ENCODE measurements at places on chromosomes 7 and 10. TPM values are rescaled to one million over a fixed set of nuclear protein-coding genes. Genes with fewer than 3 reads are reported as not detected.

TWIST1 gene
- not detected for total RNA-seq

TFPI2 gene
- 6.8 TPM for total RNA-seq

ZNF248 gene
- total RNA-seq, result 4.1 TPM

PSD gene
- 4.6 TPM for total RNA-seq

DNA sequence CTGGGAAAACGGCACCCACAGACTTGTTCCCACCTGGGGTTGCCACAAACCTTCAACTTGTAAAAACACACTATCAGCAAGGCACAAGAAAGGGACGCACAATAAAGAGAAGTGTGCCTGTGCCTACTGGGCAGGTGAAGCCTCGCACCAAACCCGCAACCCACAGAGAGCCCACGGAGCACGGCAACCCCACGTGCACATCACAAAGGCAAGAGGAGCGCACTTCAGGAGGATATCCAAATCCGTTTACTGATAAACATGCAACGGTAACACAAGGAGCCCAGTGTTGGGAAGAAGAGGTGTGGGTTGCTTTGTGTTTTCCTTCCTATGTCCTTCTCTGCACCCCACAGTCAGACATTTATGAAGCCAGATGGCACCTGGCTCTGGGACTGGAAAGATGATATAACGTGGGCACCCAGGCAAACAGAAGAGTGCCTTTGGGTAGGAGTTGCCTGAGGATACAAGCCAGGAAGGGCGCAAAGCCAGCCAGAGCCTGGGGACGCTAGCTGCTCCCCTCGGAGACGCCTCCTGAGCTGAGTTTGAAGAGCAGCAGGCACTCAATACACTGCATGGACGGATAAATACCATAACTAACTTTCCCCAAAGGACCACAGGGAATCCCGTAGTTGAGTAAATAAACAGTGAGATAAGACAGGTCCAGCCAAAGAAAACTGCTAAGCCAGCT lies 41.6 kb downstream of the TCERG1L start:
- DNase-seq, result no peak
- no peaks in the 10 kb centered on the region for H3K4me1 ChIP-seq
- no peaks in the 10 kb centered on the region for H3K27me3 ChIP-seq
- no peak overlapping the region for H3K27ac ChIP-seq
- H3K36me3 ChIP-seq, result no peaks in the 10 kb centered on the region
- H3K4me3 ChIP-seq, result no peak overlapping the region

GRCh38 chr10:84348447-84348846 lies 20.1 kb downstream of the CCSER2 start:
- H3K27me3 ChIP-seq, result no peaks in the 10 kb centered on the region
- H3K36me3 ChIP-seq, result no peaks in the 10 kb centered on the region
- H3K27ac ChIP-seq, result no peak overlapping the region
- no peaks in the 10 kb centered on the region for H3K4me1 ChIP-seq

DNA sequence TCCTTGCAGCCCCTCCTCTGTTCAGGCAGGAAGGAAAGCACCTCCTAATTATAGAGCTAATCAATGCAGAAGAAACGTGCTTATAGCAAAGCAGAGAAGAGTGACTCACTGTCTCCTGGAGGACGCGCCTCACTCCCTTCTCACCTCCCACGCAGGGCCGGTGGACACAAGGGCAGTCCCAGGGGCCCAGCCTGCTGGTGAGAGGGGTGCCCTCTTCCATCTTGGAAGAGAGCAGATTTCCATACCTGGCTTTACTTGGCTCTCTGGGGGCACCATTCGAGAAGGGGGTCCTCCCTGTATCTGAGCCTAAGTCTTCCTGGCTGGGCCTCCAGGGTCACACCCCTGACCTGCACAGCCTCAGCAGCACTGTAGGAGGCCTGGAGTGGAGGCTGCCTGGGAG lies 55.8 kb downstream of the RASGEF1A start:
- H3K36me3 ChIP-seq, result no peaks in the 10 kb centered on the region
- no peak overlapping the region for H3K4me3 ChIP-seq
- no peak overlapping the region for H3K27ac ChIP-seq
- DNase-seq, result peak; percentile 34
- no peaks in the 10 kb centered on the region for H3K27me3 ChIP-seq

- no peak overlapping the region for H3K4me3 ChIP-seq
- no peak overlapping the region for H3K27ac ChIP-seq
- H3K36me3 ChIP-seq, result no peaks in the 10 kb centered on the region
- no peak for DNase-seq
- no peaks in the 10 kb centered on the region for H3K4me1 ChIP-seq
Measured at GRCh38 chr7:16171928-16172327, 249.4 kb downstream of the CRPPA start.

DNA sequence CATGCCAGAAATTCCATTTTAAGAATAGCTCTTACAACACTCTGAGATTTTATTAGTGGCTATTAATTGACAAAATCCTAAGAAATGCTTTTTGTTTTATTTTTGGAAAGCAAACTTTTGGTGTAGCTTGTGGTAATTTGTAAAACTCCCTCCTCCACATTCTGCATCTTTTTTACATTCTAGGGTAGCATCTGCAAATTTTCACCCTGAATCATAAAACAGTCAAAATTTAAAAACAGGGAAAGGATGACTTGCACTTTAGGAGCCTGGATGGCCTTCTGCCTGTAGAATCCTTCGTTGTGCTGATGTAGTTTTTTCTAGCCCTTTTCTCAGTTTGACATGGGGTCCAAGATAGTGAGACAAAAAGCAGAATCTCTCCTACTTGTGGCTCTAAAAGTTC lies 316.1 kb downstream of the ADRA2A start:
- no peak for DNase-seq
- no peak overlapping the region for H3K4me3 ChIP-seq
- H3K36me3 ChIP-seq, result no peaks in the 10 kb centered on the region
- H3K4me1 ChIP-seq, result no peaks in the 10 kb centered on the region
- no peak overlapping the region for H3K27ac ChIP-seq

DNA sequence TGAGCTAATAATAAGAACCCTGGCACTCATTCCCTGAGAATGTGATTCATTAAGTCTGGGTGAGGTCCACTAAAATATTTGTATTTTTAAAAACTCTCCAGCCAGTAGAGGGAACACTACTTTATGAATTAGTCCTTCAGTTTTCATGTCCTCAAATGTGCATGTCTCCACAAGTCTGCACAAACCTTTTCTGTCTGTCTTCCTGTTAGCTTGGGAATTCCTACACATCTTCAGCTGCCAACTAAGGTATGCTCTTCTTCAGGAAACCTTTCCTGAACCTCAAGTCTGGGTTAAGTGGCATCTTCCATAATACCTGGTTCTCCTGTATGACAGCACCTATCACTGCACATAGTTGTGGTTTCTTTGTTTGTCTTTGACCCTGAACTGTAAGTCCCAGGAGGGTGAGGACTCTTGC lies 119.6 kb upstream of the MKX start:
- no peak for DNase-seq
- no peak overlapping the region for H3K4me3 ChIP-seq
- no peaks in the 10 kb centered on the region for H3K4me1 ChIP-seq
- H3K27me3 ChIP-seq, result no peaks in the 10 kb centered on the region

DNA sequence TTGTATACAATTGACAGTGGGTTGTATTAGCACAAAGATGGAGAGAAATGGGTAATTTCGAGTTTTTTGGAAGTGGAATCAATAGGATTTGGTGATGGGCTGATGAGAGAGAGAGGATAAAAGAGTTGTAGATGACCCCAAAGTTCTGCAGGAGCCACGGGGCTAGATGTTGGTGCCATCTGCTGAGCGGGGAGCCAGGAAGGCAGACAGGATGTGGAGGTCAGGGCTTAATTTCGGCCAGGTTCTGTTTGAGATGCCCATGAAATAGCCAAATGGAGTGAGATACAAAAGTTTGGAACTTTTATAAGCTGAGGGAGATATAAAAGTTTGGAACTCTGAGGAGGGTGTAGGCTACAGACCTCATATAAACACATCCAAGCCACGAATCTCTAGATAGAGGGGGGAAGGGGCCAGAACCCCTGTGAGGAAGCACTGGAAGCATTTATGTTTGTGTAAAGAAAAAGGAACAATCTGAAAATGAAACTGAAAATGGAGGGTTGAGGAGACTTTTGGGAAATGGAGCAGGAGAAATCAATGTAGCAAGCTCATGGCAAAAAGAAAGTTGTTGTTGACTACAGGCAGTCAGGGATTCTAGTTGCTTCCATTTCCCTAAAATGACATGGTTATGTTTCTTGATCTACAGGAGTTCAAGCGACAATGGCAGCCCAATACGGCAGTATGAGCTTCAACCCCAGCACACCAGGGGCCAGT lies 2.2 kb downstream of the GIMAP4 start:
- H3K27me3 ChIP-seq, result no peaks in the 10 kb centered on the region
- H3K36me3 ChIP-seq, result no peaks in the 10 kb centered on the region
- no peaks in the 10 kb centered on the region for H3K4me1 ChIP-seq
- H3K4me3 ChIP-seq, result peak overlapping the region; percentile 9
- peak overlapping the region; percentile 17 for H3K27ac ChIP-seq
- DNase-seq, result no peak

DNA sequence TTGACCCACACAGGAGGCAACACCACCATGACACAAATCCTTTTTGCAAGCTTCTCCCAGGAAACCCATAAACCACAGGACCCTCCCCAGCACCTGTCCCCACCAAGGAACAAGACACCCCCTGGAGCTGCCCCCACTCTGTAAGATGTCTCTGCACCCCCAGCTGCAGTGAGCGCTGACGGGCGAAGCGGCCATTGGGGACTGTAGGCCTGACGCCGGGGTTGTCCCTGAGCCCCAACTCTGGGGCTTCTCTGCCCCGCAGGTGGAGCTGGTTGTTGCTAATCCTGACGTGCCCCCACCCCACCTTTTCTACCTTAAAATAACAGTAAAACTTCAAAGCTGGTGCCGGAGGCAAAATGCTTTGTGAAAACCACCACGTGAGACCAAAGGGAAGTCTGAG lies 94.7 kb upstream of the PPP2R2D start:
- no peak overlapping the region for H3K27ac ChIP-seq
- no peak overlapping the region for H3K4me3 ChIP-seq
- H3K27me3 ChIP-seq, result no peaks in the 10 kb centered on the region
- no peaks in the 10 kb centered on the region for H3K4me1 ChIP-seq
- no peaks in the 10 kb centered on the region for H3K36me3 ChIP-seq

DNA sequence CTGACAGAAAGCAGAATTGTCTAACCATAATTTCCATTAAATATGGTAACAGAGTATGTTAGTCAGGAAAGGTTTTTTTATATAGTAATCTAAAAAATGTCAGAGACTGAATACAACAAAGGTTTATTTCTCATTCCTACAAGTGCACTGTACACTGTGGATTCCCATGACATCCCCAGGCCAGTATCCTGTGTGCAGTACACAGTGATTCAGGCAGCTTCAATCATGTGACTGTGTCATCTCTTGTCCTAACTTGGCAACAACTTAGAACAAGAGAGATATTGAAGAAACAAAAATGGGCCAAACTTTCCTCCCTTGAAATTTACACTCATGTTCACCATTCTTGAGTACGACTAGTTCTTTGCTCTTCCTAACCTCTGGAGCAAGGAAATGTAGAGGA lies 189.8 kb upstream of the SEMA3A start:
- no peak for DNase-seq
- H3K36me3 ChIP-seq, result no peaks in the 10 kb centered on the region
- no peaks in the 10 kb centered on the region for H3K27me3 ChIP-seq
- no peak overlapping the region for H3K4me3 ChIP-seq
- H3K27ac ChIP-seq, result no peak overlapping the region

- no peak for DNase-seq
- no peaks in the 10 kb centered on the region for H3K4me1 ChIP-seq
- H3K36me3 ChIP-seq, result no peaks in the 10 kb centered on the region
- no peak overlapping the region for H3K27ac ChIP-seq
- H3K27me3 ChIP-seq, result no peaks in the 10 kb centered on the region
Measured at GRCh38 chr7:20268824-20269223, 51.6 kb upstream of the MACC1 start.
